ENCODE measurements at places on chromosomes 1 and 21.

DNA sequence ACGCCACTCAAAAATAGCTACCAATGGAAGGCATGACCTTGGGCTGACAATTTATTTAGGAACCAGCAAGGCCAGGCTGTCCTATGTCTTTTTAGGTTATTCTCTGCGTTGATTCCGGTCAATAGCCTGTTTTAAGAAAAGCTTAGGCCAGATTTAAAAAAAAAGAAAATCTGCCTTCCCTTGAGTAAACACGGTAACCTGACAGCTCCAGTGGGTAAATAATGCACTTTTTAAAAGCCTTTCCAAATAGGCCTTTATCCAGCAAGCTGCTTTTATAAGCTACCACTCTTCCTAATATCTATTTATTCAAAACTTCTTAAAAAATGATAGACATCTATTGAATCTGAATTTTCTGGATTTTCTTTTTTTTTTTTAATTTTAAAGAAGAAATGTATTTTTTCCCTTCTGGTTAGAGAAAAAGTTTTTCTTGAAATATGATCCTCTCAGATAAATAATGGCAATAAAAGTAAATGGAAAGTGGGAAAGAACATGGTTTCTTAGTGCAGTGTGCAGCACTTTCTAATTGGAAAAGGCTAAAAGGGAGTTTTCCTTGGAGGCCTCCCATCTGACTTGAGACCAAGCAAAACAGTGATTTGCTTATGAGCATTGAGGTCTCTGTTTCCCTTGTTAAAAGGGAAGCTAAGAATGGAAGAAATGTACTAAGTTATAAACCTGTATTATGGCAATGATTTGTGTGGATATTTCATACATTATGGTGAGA lies 281.0 kb upstream of the RUNX1 start:
- no peak for DNase-seq

GRCh38 chr1:202106340-202107254 lies 16.1 kb upstream of the GPR37L1 start:
- no peak for DNase-seq

- DNase-seq = no peak
Measured at GRCh38 chr1:3115275-3116149, 46.5 kb downstream of the PRDM16 start.

DNA sequence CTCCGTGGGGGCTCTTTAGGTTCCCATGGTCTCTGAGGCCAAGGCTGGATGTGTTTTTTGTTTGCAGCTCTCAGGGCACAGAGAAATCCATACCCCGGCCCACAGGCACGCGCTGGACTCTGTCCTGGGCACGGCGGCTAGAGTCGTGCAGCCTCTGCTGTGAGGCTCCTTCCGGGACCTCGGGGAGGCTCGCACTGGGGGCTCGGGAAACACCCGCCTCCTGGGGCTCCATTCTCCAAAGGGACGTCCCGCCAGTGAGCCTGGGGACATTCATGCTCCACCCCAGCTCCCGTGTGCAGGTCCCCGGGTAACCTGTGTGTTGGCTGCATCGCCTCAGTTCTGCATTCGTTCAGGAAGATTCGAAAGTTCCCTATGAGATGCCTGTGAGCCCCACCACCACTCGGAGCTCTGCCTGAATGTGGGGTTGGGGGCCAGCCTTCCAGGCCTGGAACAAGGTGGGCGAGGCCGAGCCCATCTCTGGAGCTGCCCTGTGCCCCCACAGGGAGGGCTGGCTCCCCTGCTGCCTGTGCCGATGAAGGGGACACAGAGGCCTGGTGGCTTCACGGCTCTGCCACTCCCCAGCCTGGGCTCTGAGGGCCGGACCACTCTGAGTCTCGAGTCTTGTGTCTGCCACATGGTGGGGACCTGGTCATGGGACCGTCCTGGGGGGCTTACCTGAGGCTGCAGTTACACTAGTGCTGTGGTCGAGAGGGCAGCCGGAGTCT lies 182.0 kb upstream of the ARHGEF16 start:
- DNase-seq = no peak

DNA sequence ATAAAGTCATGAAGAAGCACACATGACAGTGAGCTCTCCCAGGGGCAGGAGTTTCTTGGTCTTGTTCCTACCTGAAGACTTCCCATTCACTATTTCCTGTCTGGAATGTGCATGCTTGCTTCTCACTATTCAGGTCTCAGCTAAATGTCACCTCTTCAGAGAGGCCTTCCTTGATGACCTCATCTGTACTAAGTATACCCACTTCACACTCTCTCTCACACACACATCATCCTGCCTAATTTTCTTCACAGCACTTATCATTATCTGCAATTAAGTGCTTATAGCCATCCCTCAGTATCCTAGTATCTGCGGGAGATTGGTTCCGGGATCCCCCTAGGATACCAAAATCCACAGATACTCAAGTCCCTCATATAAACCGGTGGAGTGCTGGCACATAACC lies 146.4 kb upstream of the IVNS1ABP start:
- no peak for DNase-seq

DNA sequence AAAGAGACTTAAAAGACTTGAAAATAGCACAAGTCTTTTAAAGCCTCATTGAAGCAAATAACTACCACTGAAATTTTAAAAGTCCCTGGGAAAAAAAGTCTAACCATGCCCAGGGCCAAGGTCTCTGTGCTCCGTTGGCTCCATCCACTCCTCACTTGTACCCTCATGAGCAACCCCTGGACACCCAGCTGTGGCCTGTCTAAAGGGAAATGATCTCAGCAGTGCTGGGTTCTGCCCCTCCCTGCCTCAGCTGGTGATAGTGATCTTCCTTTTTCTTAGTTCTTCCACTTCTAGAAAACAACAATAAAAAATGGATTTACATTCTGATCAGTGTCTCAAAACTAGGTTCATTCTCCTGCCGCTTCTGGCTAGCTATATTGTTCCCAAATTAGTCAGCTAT lies 423.5 kb upstream of the ADAMTS5 start:
- no peak for DNase-seq

GRCh38 chr1:187787736-187788135 lies 959.0 kb downstream of the PLA2G4A start:
- no peak for DNase-seq

GRCh38 chr1:222095606-222096475 lies 354.0 kb upstream of the DUSP10 start:
- peak; percentile 7 for DNase-seq

DNA sequence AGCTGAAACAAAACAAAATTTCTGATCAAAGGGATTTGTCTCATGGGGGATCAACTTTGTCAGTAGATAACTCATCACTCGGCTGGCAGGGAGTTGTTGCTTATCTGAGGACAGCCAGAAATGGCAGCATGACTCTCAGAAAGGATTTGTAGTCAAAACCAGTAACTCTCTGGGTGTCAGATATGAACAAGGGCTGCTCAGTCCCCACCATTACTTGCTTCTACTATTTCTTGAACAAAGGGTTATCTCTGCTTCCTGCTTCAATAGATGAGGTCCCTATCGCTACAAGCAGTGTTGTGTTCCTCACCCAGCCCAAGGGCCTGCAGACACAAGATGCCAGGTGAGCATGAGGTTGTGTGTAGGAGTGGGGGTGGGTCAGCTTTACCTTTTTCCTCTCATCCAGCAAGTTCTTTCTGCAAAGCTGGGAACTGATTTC lies 116.2 kb downstream of the PTBP2 start:
- DNase-seq = no peak

GRCh38 chr1:31759298-31760023 lies 4.7 kb downstream of the ADGRB2 start:
- DNase-seq = no peak

- DNase-seq = peak; percentile 33
Measured at GRCh38 chr1:206012086-206012859, 9.1 kb upstream of the RAB7B start.

DNA sequence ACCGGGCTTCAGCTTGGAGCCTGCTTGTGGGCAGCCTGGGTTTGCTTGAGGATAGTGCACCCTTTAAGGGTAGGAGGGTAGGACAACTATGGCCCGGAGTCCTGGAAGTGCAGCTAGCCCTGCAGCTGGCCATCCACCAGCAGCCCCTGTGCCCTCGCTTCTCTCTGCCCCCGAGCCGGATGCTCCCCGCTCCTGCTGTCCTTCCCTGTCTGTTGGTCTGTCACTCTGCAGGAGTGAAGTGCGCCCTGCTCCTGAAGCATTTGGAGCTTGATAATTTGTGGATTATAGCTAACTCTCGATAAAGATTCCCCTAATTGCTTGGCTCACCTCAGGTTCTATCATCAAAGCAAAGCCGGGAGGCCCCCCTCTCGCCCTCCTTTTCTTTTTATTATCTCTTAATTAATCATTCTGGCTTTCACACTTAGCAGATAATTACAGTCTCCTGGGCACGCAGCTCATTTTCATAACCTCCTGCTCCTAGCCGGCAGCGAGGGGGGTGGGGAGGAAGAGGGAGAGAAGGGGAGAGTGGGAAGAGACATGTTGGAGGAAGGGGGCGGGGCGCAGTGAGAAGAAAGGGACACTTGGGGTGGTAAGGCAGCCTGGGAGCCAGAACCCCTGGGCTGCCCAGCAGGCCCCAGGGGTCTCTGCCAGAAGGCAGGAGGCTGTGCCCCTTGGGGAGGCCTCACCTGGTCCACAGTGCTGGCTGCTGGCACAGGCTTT lies 14.4 kb downstream of the KIRREL1 start:
- no peak for DNase-seq

- peak; percentile 48 for DNase-seq
Measured at GRCh38 chr1:86018283-86018923, 138.2 kb downstream of the COL24A1 start.

GRCh38 chr21:35234725-35235124 lies 185.6 kb upstream of the RUNX1 start:
- no peak for DNase-seq

- DNase-seq = no peak
Measured at GRCh38 chr1:205505076-205505729, 734 bp downstream of the CDK18 start.

DNA sequence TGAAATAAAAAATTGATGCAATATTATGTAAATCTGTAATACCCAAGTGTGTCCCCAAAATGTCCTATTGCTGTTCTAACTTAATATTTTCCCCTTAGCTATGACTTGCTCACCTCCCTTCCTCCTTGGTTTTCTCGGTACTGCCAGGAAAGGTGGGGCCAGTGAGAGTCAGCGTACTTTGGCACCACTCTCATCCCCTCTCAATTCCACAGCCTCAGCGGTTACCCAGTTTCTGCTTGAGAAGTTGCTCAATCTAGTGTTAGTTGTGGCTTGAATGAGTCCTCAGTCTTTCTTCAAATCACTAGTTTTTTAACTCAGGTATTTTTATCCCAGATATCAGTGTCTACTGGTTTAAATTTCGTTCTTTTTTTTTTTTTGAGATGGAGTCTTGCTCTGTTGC lies 32.3 kb downstream of the BCAS2 start:
- no peak for DNase-seq

GRCh38 chr1:14140831-14141401 lies 440.9 kb downstream of the PRDM2 start:
- peak; percentile 39 for DNase-seq

DNA sequence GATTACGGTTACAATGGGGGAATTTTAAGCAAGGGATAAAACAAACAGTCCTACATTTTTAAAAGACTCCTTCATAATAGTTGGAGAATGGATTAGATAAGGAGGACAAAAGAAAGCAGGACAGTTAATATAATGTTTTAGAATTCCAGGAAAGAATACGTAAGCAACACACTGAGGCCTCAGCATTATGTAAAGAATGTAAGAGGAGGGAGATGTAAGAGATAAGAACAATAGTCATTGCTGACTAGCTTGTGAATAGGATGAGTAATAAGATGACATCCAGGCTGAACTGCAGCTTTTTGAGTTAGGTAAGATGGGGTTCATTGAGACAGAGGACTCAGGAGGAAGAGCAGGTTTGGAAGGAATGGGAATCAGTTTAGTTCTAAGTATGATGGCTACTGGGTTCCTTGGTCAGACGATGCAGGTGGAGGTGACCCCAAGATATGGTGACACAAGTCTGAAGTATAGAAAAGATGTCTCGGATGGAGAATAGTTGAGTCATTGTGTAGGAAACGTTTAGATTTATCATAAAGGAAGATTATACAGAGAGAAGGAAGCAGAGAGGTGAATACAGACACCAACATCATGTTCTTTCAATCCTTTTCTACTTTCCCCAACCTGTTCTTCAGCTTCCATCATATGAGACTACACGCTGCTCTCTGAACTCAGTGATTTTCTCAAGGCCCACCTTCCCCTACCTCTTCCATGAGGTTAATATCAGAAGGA lies 372.8 kb downstream of the PTBP2 start:
- no peak for DNase-seq

GRCh38 chr1:247421074-247421473 lies 5.1 kb downstream of the NLRP3 start:
- no peak for DNase-seq

- DNase-seq = no peak
Measured at GRCh38 chr1:86052948-86053698, 103.4 kb downstream of the COL24A1 start.

DNA sequence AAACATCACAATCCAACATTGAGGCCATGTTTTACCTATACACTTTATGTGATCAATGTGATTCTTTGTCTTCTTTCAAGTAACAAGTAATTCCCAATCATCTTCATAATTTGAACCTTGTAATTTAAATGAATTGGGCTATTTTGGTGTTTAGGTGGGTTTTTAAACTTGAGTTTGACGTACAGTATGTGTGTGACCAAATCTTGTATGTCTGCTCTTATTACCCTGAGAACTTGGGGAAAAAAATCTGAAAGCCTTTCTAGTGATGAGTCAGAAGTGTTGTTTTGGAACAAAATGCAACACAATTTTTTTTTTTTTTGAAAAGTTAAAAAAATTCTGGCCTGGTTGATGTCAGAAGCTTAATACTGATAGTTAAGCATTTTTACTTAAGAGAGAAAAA lies 68.5 kb downstream of the HHAT start:
- DNase-seq = no peak

DNA sequence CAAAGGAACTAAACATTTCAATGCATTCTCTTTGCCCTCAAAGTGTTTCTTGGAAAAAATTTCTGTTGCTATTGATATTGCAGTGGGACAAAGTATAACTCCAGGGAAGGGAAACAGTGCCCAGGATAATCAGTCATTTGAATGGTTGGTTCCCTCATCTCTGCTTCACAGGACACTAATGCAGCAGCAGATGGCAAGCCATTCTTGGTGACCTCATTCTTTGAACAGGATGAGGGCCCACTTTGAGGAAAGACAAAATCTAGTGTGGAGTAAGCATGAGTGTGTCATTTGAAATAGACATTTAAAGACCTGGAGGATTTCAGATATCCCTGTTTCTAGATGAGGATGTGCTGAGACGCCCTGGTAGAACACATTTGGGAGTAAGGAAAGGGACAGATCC lies 32.3 kb downstream of the CHRM3 start:
- no peak for DNase-seq

DNA sequence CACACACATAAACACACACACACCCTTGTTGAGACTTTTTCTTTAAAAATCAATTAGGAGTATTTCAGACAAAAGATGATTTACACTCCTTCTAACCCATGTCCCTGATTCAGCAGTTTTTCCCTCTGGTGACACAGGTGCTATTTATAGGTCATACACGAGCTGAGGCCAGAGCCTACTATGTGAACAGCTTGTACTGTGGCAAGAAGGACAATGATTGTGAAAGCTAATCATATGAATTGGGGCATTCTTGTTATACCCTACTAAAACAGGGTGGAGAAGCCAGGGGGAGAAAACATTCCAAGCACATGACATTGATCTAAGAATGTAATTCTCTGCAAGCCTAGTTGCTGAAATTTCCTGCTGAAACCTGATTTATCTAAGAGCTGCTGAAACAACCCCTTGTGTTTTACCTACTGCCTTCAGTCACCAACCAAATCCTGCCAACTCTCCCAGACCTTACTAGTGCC lies 60.3 kb downstream of the XCL1 start:
- DNase-seq = peak; percentile 53
